ENCODE measurements at places on chromosomes 7 and 10.
A peak's percentile ranks its signal among the peaks of the same experiment; 100 is the strongest.

DNA sequence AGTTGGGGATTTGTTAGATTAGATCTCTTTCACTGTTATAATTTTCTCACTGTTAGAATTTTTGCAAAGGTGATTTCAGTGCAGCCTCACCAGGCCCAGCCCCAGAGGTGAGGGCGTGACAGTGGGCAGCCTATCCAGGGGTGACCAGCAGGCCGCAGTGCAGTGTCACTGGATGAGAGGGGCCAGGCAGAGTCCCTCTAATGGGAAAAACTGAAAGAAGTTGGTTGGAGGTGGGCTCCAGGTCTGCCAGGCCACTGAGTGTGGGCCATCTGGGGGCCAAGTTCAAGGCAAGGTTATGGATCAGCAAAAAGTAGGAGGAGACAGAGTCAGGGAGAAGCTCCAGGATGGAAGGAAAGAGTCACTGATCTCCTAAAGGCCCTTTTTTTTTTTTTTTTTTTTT lies 90.5 kb upstream of the SDK1 start:
- DNase-seq = no peak

DNA sequence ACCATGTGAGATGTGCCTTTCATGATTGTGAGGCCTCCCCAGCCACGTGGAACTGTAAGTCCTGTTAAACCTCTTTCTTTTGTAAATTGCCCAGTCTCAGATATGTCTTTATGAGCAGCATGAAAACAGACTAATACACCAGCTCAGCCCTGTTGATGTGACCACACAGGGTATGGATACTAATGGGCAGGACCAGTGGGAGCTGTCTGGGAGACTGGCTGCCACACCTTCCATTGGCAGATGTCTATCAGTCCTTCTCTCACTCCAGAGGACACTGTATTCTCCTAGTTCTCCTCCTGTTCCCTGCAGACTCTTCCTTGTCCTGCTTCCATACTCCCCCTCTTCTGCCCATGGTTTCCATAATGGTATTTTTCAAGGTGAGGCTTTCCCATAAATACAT lies 104.4 kb downstream of the PRLHR start:
- no peak for DNase-seq

GRCh38 chr7:17434841-17435692 lies 136.6 kb downstream of the AHR start:
- DNase-seq = no peak

GRCh38 chr10:11439523-11440053 lies 171.9 kb downstream of the USP6NL start:
- DNase-seq = no peak

DNA sequence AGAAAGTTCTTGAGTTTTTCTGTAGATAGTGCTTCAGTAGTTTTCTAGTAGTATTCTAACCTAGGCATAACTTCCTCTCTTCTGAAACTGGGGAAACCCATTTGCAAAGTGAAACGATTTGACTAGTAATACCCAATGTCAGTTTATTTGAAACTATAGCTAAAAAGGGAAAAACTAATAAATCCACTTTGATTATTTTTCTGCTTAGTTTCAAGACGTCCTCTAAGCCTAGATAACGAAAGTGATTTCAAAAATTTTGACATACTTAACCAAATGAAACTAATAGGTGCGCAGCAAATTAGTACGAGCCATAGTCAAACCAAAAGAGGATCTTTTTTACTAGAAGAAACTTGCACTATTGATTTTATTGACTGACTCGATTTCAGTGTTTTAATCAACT lies 9.8 kb upstream of the SP8 start:
- DNase-seq = no peak

DNA sequence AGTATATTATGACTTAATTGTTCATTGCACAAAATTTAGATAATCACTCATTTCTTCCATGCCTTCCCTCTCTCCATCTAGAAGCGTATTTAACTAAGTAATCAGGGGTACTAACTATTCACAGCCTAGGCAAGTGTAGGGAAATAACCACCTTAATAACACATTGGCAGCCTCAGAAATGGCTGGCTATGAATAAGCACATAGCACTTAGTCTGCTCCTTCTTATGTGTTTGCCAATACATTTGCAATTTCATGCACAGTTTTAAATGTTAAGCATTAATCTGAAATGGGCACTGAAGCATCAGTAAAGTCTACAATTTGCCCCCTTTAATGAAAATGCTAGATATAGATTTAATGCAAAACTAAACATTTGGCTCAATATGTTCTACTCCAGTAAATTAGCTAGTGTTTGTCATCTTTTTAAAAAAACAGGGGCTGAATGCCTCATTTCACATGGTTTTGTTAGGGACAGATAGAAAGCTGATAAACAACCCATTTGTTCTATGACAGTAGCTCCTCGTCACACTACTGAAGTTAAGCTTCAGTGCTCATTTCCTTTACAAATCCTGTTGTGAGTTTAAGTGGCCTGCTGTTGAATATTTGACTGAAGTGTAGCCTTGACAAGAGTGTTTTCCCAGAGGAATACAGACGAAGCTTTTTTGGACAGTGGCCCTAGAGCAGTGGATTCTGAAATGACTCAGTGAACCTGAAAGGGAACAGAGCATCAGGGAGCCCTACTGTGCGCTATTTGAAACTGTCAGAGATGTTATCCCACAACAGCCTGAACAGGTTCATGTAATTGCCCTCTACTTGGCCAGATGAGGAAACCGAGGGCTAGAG lies 30.5 kb downstream of the HHEX start:
- no peak for DNase-seq

- no peak for DNase-seq
Measured at GRCh38 chr7:131574741-131575140, 18.3 kb upstream of the PODXL start.

- peak; percentile 95 for DNase-seq
Measured at GRCh38 chr7:101138213-101138870, 11.4 kb downstream of the SERPINE1 start.

DNA sequence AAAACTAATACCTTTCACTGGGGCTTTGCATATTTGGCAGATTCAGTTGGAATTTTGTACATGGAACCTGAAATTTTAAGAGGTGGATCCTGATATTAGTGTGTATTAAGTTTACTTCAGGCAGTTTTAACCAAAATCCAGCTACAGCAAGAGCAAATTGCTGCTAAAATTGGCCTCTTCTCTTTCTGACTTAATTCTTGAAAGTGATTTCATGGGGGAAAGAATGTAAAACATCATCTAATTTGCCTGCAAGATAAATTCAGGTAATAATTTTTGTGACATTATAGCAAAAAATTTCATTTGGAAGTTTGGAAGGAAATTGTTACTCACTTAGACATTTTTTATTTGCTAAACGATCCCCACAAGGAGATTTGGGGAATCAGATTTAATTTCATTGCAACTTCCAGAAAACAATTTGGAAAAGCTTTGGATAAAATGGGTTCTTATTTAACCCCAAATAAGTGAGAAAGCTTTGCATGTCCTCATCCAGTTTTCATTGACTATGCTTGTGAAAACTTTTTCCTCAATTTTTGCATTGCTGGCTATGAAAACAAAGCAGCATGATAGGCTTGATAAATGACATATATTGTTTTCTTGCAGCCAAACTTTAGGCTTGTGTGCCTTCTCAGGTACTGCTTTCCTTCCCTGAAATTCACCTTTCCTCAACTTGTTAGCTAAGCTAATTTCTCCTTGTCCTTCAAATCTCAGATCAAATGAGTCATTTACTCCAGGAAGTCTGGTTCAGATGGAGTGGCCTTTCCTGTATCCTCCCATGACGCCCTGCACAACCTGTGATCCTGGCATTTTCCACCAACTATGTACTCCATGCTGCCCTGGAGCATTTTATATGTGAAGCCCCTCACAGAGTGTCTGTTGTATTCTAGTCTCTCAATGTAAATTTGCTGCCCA lies 27.4 kb upstream of the ZNF438 start:
- DNase-seq = no peak

GRCh38 chr10:66564287-66564686 lies 361.5 kb upstream of the LRRTM3 start:
- no peak for DNase-seq
